Stimulated activated CD8-positive, alpha-beta memory T cell treated with anti-CD3 and anti-CD28 coated beads, Interleukin-15, amount 100 ng/mL, for 4 hours (primary cell): ENCODE measurements at places on chromosomes 1 and 21.

DNA sequence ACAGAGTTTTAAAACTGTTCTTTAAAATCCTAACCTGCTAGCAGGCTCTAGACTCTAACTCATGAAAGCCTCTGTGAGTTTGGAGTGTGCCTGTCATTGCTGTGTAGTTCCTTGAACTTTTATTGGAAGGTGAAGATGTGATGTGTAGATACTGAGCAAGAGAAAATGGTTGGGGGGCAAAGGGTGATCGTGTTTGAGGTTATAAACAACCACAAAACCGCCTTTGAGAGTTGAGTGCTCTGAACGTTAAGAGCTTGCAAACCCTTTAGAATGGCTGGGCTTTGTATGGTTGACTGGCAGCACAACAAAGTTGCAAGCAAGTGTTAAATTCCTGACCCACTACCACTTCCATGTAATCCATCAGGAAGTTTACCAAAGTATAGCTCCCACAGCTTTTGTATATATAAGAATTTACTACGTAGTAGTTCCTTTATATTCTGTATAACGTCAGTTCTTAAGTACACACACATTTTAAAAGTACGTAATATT is 19.6 kb downstream of the BACE2 start:
- no peak for DNase-seq

DNA sequence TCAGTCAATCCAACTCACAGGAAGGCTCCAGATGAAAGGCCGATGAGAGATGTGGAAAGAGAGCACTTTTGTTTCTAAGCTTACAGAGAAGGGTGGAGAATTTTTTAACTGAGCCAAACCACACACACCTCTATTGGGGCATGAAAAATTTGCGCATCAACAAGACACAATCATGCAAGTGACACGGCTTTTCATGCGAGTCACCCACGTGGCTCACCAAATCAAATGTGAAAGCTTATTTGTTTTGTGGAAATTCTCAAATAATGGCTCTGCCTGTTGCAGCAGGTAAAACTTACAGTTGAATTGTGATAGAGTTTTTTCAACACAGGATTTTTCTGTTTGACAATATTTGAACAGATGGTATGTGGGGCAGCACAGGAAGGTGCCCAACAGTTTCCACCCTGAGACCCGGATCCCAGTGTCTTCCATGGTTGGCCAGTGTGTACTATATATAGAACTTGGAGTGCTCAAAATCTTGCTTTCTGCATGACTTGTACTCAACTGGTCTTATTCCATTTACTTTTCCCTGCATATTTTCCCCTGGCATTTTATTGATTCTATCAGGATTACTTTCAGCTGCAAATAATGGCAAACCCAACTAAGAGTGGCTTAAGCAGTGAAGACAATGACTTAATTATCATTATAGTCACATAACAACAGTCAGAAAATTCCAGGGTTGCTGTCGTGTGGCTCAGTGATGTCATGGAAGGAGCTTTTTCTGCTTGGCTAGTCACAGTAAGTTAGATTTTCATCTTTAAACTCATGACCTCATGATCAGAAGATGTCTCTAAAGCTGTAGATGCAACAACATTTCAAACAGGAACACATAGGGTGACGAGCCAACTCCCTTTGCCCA is 90.6 kb upstream of the SIM2 start:
- no peak for DNase-seq

- no peak for DNase-seq
These were observed 19.0 kb upstream of the SLC6A9 start for GRCh38 chr1:44050261-44050660.

DNA sequence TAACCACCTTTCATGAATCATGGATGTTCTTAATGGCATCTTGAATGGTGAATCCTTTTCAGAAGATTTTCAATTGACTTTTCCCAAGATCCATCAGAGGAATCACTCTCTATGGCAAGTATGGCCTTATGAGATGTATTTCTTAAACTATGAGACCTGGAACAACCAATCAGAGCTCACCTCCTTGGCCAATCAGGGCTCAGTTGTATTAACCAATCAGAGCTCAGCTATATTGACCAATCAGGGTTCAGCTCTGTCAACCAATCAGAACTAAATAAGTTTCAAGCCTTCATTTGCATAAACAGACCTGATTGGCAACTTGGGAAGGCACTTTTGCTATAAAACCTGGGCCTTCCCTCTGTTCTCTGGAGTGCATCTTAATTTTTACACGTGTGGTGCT is 13.6 kb upstream of the FAM3B start:
- DNase-seq = no peak

DNA sequence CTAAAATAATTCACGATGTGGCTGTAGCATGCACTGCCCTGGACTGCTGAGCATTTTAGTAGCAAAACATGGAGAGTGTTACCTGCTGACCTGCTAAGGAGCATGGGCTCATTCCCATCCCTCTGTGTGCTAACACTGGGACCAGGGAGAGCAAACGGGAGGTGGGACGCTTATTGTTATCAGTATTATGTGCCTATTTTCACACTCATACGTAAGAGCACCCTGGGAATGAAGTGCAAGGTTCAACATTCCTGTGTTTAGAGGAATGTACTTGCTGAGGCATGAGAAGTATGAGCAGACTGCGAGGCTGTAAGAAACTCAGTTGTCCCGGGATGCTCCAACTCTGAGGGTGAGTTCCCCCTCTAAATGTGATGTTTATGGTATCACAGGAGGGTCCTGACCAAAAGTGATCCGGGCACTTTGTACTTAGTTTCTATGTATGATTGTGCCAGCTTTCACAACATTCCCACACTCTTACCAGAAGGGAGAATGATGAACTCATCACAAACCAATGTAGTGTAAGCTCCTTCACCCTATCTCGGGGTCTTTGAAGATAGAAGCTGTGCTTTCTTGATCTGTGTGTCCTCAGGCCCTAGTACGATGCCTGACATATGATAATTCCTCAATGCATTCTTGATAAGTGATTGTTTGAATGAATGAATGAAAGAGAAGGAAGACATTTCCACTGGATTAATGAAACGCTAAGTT is 164.8 kb downstream of the KCNJ6 start:
- DNase-seq = no peak

- DNase-seq = no peak
These were observed 14.2 kb downstream of the ETV3L start for GRCh38 chr1:157085421-157085820.

- no peak for DNase-seq
These were observed 6.5 kb downstream of the EPS15 start for GRCh38 chr1:51512606-51513005.

- DNase-seq = no peak
These were observed 9.4 kb downstream of the WNT2B start for GRCh38 chr1:112518186-112518585.

GRCh38 chr1:116737855-116738321 is 16.3 kb upstream of the CD2 start:
- no peak for DNase-seq

GRCh38 chr1:153506386-153506785 is 29.4 kb downstream of the S100A6 start:
- no peak for DNase-seq

GRCh38 chr1:201296352-201296751 is 13.0 kb downstream of the PKP1 start:
- DNase-seq = no peak

GRCh38 chr1:157101149-157101548 is 1.5 kb upstream of the ETV3L start:
- no peak for DNase-seq

DNA sequence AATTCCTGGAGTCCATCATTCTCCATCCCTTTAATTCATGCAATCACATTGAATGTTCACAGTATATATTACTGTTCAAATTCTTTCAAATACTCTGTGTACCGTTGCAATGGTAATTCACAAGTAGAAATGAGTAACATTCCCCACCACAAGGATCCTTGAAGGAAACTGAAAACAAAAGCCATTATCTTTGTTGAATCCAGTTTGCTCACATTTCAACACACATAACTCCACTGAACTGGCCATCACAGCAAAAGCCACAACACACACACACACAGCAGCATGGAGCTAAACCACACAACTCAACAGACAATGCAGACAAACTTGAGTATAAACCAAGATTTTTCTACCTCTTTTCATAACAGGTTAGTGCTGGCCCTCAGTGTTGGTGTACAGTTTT is 188.3 kb upstream of the GREM2 start:
- no peak for DNase-seq

- DNase-seq = no peak
These were observed 96.9 kb upstream of the BCL9 start for GRCh38 chr1:147444381-147444780.

GRCh38 chr1:194289569-194290266 is 1103.3 kb upstream of the B3GALT2 start:
- DNase-seq = no peak

- no peak for DNase-seq
These were observed 13.9 kb downstream of the SNIP1 start for GRCh38 chr1:37540036-37540785.

GRCh38 chr1:4379451-4380175 is 274.8 kb upstream of the AJAP1 start:
- DNase-seq = no peak

DNA sequence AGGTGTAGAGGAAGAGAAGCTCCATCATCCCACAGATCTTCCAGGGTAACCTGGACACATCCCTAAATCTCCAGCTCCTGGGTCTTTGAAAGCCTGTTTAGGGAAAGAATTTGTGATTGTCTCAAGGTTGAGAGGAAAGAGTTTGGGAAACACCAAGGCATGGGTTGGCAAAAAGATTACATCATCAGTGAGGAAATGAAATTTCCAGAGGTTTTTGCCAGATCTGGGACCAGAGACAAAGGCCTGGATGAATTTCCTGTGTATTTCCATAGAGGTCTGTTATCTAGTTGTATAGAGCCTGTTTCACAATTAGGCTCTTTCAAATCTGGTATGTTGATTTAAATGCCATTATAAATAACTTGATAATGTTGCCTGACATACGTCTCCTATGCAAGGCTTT is 82.3 kb downstream of the GPR89B start:
- DNase-seq = no peak

DNA sequence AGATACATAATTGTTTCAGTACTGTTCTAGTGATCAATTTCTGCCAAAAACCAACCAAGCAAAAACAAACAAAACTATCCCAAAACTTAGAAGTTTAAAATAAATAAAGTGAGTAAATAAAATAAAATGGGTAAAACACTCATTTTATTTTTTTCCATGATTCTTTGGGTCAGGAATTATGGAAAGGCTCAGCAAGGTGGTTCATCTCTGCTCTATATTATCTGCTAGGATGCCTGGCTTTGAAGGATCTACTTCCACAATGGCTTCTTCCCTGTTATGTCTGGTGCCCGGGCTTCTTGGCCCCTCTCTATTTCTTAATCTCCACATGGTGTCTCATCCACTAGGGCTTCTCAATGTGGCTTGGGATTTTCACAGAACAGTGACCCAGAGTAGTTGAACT is 29.1 kb upstream of the ADAMTS1 start:
- no peak for DNase-seq
